ENCODE measurements at places on chromosomes 2 and 18. TPM values are rescaled to one million over a fixed set of nuclear protein-coding genes. Genes with fewer than 3 reads are reported as not detected.

DNA sequence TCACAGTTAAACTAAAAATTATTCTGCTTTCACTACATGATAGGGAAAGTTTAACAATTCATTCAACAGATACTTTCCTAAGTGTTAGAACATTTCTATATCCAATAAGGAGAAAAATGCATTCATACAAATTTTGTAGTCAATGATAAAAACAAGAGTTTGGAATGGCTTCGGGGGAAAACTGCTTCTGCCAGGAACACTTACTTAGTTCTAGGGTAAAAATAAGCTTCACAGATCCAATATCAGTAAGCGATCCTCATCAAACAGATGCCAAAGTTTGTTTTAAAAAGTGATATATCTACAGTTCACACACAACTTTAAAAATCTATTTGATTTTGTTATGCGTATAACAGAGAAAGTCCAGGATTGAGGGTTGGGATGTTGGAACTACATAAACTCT is 199.7 kb downstream of the LRRTM4 start:
- DNase-seq = no peak

GRCh38 chr2:179861416-179862067 is at the start of gene ZNF385B:
Gene ZNF385B (minus strand): TSS chr2:179861612.
- DNase-seq = no peak

DNA sequence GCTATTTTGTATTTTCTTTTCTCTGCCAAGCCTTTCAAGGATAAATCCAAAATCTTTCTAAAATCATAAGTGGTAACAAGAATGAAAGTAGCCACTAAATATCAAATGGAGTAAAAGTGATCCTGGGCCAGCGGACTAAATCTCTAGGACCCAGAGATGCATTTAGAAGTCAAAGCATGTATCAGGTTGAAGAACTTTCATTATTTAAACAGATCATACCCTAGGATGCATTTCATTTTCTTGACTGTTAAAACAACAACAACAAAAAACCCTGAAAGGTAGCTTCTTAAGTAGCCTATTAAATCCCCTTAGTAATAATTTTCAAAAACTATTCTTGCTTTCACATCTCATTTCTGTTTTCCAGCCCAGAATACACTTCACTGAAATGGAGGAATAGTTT is 4.8 kb upstream of the POU3F3 start:
- no peak for DNase-seq

GRCh38 chr2:143754742-143755141 is 625.5 kb downstream of the ARHGAP15 start:
- DNase-seq = no peak

- DNase-seq = no peak
These were observed 15.8 kb upstream of the RNU2-63P start for GRCh38 chr2:88032070-88032702.

- no peak for DNase-seq
These were observed 137.8 kb downstream of the PID1 start for GRCh38 chr2:229133155-229133772.

- no peak for DNase-seq
These were observed 14.4 kb upstream of the E2F6 start for GRCh38 chr2:11480406-11480805.

HOXD12 gene
- not detected for total RNA-seq

IL18R1 gene
- total RNA-seq = 27.7 TPM

Data from spleen (tissue), 13 donors.